ENCODE measurements at places on chromosomes 16 and 17. TPM values are rescaled to one million over a fixed set of nuclear protein-coding genes. Genes with fewer than 3 reads are reported as not detected.
A peak's percentile ranks its signal among the peaks of the same experiment; 100 is the strongest.

DNA sequence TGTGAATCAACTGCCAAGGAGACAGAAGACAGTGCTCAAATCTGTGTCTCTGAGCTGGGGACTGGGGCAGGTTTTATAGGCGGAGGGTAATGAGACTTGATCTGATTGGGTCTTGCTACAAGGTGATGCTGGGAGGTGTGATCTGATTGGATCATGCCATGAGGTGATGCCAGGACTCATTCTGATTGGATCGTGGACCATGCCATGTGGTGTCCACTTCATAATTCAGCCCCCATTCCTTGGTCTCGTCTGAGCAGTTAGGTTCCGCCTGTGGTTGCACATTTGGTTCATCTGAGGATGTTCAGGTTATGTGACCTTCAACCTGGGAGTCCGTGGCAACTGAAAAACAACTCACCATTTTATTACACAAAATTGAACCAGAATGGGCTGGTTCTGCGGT, 41.0 kb downstream of the OTOA start:
- H3K36me3 ChIP-seq, result no peaks in the 10 kb centered on the region
- no peaks in the 10 kb centered on the region for H3K4me1 ChIP-seq
- no peak for DNase-seq
- peaks cover 15% of the 10 kb centered on the region for H3K27me3 ChIP-seq

GRCh38 chr17:67157732-67158639, 87.0 kb downstream of the HELZ start:
- peak overlapping the region; percentile 80 for H3K27ac ChIP-seq
- DNase-seq, result no peak
- no peaks in the 10 kb centered on the region for H3K27me3 ChIP-seq
- peaks cover 14% of the 10 kb centered on the region for H3K4me1 ChIP-seq

Gene SMIM36
- total RNA-seq, result not detected

- DNase-seq, result no peak
- peaks cover 28% of the 10 kb centered on the region for H3K36me3 ChIP-seq
- H3K4me1 ChIP-seq, result peaks cover 35% of the 10 kb centered on the region
Measured at GRCh38 chr17:19327031-19327783, 35.3 kb downstream of the B9D1 start.

DNA sequence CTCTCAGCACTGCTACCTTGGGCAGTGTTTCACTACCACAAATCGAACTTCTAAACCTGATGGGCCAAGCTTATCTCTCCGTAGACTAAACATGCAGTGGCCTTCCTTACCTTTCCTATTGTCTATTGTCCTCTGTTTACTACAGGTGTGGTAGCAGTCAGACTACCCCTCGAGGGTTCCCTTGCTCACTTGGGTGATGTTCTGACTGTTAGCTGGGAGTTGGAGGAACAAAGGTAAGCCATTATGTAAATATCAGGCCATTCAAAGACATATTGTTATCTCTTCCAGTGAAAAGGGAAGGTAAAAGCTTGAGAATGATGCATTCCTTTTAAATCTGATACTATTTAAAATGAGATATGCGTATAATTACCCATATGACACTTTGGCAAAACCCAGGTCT, 828.3 kb upstream of the EEF2KMT start:
- no peak for DNase-seq
- H3K36me3 ChIP-seq, result no peaks in the 10 kb centered on the region
- H3K4me1 ChIP-seq, result no peaks in the 10 kb centered on the region
- no peak overlapping the region for H3K4me3 ChIP-seq

- H3K4me3 ChIP-seq, result no peak overlapping the region
- H3K27me3 ChIP-seq, result no peaks in the 10 kb centered on the region
- no peak overlapping the region for H3K27ac ChIP-seq
- H3K36me3 ChIP-seq, result peaks cover 16% of the 10 kb centered on the region
Measured at GRCh38 chr17:37225465-37225864, 150.3 kb upstream of the C17orf78 start.

- H3K4me1 ChIP-seq, result no peaks in the 10 kb centered on the region
- no peak overlapping the region for H3K4me3 ChIP-seq
- no peaks in the 10 kb centered on the region for H3K36me3 ChIP-seq
- H3K27me3 ChIP-seq, result peaks cover 6% of the 10 kb centered on the region
- no peak overlapping the region for H3K27ac ChIP-seq
Measured at GRCh38 chr16:75811020-75811634, 84.8 kb upstream of the CPHXL start.

Gene MSRB1
- total RNA-seq, result 21.0 TPM

DNA sequence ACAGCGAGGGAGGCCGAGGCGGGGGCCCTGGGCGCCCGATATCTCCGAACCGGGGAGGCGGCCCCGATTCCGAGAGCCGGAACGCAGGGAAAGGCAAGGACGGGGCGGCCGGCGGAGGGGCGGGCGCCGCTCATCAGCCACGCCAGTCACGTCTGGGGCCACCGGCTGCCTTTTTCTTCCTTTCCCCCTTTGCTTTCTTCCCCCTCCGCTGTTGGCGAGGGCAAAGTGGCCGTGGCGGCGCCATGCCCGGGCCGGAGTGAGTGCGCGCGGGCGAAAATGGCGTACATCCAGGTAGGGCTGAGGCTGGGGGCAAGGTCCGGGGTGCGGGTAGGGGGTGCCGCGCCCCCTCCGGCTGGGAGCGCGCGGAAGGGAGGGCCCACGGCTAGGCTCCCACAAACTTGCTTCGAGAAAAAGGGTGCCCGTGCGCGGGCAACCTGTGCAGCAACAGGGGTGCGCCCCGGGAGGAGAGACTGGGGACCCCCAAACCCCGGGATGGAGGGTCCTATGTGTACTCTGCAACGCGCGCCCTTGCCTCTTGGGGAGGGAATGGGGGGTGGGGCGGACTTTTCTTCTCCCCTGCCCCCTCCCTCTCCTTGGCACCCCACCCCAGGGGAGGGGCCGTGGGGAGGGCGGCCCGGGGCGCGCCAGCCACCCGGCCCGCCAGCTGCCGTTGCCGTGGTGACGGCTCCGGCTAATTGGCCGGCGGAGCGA, 486 bp downstream of the SYT17 start:
- peaks cover 44% of the 10 kb centered on the region for H3K27me3 ChIP-seq
- H3K4me1 ChIP-seq, result peaks cover 5% of the 10 kb centered on the region
- H3K4me3 ChIP-seq, result peak overlapping the region; percentile 63
- no peak for DNase-seq
- H3K36me3 ChIP-seq, result no peaks in the 10 kb centered on the region

Gene PRAC1
- total RNA-seq, result not detected

GRCh38 chr17:14859542-14859941, 405.6 kb downstream of the PMP22 start:
- no peak for DNase-seq
- peaks cover 2% of the 10 kb centered on the region for H3K36me3 ChIP-seq
- no peak overlapping the region for H3K27ac ChIP-seq
- H3K4me1 ChIP-seq, result peaks cover 7% of the 10 kb centered on the region
- H3K27me3 ChIP-seq, result no peaks in the 10 kb centered on the region

DNA sequence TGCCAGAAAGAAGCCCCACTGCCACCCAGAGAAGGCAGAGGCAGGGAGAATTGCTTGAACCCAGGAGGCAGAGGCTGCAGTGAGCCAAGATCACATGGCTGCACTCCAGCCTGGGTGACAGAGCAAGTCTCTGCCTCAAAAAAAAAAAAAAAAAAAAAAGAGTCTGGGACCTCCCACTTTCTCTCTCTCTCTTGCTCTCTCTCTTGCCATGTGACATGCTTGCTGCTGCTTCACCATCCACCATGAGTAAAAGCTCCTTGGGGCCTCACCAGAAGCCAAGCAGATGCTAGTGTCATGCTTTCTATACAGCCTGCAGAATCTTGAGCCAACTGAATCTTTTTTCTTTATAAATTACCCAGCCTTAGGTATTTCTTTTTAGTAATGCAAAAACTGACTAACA, 21.5 kb upstream of the SRSF1 start:
- H3K27ac ChIP-seq, result no peak overlapping the region
- no peak for DNase-seq

Gene CACNG1
- total RNA-seq, result not detected

GRCh38 chr16:80084614-80085013, 456.2 kb upstream of the DYNLRB2 start:
- peaks cover 5% of the 10 kb centered on the region for H3K4me1 ChIP-seq
- DNase-seq, result no peak
- no peak overlapping the region for H3K27ac ChIP-seq
- no peak overlapping the region for H3K4me3 ChIP-seq
- H3K36me3 ChIP-seq, result no peaks in the 10 kb centered on the region
- H3K27me3 ChIP-seq, result no peaks in the 10 kb centered on the region

GRCh38 chr17:32820440-32820839, 56.5 kb downstream of the MYO1D start:
- H3K4me3 ChIP-seq, result no peak overlapping the region
- no peaks in the 10 kb centered on the region for H3K36me3 ChIP-seq
- no peak for DNase-seq
- peaks cover 6% of the 10 kb centered on the region for H3K4me1 ChIP-seq
- no peak overlapping the region for H3K27ac ChIP-seq

DNA sequence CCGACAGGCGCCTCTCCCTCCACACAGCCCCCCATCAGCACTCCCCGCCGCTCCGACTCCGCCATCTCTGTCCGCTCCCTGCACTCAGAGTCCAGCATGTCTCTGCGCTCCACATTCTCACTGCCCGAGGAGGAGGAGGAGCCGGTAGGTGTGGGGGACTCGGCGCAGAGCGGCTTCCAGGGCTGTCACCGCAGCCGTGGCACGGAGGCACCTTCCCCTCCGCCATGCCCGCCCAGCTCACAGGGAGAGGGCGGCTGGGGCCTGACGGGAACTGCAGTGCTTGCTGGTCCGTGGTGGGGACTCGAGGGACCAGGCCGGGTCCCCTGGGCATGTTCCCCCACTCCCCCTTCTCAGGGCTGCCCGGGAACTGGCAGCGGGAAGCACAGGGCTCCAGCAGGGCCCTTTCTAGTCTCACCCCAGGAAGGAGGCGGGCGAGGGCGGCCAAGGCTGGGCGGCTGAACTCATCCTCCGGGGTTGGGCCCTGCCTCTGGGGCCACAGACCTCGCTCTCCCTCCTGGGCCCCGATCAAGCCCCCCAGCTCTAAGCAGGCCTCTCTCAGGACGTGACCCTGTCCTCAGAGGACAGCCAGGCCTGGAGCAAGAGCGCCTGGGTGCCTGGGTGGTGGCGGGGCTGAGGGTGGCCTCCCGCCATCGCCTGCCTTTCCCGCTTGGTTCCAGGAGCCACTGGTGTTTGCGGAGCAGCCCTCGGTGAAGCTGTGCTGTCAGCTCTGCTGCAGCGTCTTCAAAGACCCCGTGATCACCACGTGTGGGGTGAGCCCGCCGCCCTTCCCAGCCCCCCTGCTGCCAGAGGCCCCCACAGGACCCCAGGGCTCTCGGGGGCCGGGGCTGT, 15.2 kb downstream of the TRAF7 start:
- H3K36me3 ChIP-seq, result peaks cover 19% of the 10 kb centered on the region
- H3K27me3 ChIP-seq, result no peaks in the 10 kb centered on the region
- peaks cover 3% of the 10 kb centered on the region for H3K4me1 ChIP-seq
- H3K4me3 ChIP-seq, result no peak overlapping the region

GRCh38 chr17:57243171-57243622, 13.1 kb upstream of the MSI2 start:
- H3K27ac ChIP-seq, result no peak overlapping the region
- no peak overlapping the region for H3K4me3 ChIP-seq
- H3K36me3 ChIP-seq, result no peaks in the 10 kb centered on the region

Gene KRTAP1-5
- total RNA-seq, result not detected

DNA sequence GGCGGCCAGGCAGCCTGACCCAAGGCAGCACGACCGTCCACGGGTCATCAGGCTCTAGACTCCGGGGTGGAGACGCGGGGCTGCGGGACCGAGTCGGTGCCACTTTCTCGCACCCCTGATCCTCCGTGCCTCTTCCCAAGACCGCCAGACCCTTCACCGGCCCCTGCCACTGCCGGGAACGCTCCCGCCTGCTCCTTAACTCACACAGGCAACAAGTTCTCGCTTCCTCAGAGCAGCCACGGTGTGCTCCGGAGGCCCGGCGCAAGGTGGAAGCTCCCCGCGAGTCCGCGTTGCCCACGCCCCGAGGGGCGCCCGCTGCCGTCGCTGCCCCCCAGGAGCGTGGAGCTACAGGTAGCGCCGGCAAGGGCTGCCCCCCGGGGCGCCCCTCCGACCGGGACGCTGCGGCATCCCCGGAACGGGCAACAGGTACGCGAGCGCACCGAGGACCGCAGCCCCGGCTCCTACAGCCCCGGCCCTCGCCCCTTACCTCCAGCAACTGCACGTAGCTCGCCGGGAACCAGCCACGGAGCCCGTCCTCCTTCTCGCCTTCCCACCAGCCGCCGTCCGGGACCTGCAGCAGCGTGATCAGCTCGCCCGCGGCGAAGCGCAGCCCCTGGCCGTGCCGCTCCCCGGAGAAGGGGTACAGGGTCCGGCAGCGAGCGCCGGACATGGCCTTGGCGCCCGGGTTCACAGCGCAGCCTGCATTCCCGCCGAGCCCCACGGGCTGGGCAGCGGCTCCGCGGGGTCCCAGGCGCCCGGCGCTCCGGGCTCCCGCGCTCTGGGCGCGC, 491 bp downstream of the GAS7 start:
- peak overlapping the region; percentile 71 for H3K4me3 ChIP-seq
- no peak overlapping the region for H3K27ac ChIP-seq
- DNase-seq, result no peak
- H3K4me1 ChIP-seq, result peaks cover 12% of the 10 kb centered on the region
